ENCODE measurements at places on chromosomes 1 and 21.
A peak's percentile ranks its signal among the peaks of the same experiment; 100 is the strongest.

DNA sequence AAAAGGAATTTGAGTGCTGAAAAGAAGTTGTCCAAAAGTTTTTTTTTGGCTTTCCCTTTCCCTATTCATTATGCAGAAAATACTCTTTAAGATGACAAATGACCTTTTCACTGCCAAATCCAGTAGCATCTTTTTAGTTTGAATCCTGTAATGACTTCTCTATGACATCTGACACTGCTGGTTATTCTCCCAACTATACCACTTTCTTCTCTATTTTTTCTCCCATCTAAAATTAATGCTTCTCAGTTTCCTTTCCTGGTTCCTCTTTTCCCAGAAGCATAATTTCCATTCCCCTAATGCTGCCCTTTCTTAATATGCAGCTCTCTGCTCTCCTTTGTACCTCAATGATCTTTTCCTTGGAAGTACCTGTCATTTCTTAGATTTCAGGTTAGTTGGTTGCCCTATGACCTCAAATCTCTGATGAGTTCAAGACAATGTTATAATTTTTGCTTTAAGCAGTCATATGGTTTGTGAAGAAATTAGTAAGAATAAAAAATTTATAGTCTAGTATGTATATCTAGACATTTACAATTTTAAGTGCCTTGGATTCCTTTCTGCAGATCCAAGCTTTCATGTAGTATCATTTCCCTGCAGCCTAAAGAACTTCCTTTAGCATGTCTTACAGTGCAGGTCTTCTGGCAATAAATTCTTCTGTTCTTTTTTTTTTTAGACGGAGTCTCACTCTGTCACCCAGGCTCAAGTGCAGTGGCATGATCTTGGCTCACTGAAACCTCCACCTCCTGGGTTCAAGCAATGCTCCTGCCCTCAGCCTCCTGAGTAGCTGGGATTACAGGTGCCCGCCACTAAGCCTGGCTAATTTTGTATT lies 150.8 kb downstream of the CDC42BPA start:
- DNase-seq, result no peak

DNA sequence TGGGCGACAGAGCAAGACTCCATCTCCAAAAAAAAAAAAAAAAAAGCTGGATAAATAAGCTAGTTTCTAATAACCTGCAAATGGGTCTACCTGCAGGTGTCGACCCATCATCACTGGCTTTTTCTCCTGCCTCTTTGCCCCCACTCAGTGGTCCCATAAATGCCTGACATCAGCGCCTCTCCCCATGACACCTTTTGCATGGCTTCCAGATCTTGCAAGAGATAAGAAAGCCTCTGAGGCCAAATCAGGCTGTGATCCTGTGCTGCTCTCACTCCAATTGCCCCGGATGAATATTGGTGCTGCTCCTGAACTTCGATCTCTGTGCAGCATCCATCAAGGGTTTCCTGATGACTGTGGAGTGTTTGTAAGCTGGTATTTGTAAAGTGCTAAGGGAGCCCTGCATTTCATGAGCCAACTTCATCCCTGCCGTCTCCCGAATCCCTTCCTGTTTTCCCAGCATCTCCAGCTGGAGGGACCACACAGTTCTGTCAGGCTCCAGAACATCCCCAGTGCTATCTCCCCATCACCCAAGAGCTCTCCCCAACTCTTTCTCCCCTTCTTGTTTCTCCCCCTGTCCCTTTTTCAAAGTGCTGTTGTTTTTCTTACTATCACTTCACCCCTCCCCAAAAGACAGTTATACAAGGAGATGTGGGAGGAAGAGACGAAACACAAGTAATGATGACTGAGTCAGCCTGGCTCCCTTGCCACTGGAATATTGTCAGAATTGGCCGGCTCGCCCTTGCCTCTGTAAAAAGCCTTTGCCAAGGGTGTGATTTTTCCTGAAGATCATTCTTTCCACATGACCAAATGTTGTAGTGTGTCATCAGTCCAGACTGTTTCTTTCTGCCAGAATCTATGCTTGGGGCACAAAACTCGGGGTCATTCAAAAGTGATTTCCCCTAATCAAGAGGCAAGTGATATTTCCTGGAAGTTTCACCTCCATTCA lies 2.8 kb upstream of the EFHD2 start:
- no peak for DNase-seq

DNA sequence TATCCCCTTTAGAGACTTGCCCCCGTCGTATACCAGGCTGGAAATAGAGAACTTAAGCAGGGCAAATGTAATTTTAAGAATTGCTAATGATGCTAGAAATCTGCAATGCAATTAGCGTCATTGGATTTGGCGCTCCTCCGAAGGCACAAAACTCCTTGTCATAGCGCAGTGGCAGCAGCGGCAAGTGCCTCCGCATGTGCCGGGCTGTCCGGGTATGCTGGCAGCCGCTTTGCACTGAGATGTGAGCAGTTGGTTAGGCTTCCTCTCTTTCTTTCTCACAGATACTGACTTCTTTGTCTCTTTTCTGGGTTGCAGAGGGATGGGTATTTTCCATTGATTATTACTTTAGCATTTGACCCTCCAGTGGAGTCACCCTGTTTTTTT lies 193.4 kb upstream of the LMO4 start:
- DNase-seq, result no peak

GRCh38 chr1:203704120-203704519 lies 60.9 kb upstream of the LAX1 start:
- DNase-seq, result no peak

DNA sequence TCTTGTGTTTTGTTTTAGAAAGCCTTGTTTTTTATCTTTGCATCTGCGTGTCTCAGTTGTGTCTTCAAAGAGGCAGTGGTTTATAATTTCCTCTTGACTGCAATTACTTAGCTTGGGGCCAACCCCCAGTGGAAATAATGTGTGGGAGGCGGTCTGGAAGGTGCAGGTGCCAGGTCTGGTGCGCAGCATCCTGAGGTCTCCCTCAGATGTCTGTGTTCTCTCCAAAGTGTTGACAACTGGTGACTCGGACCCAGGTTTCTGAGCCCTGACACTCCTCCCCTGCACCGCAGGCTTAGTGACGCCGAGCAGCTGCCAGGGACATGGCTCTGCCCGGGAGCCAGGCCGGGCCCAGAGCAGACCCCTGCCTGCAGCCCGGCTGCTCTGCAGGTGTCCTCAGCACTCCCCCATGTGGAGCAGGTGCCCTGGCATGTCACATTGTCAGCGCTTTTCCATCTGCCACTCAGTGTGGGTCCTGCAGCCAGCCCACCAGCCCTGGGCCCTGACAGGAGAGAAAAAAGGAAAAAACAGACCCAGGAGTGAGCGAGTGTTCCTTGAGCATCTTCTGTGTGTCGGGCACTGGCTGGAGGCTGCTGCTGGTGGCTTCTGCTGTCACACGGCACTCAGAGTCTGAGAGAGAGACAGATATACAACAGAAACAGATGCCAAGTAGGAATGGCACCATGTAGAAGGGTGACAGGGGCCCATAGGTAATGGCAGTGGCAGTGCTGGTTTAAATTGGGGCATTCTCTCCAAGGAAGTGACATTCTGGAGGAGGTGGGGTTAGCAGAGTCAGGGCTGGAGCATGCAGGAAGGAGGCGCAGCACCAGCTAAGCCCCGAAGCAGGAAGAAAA lies 24.8 kb upstream of the SELENON start:
- DNase-seq, result peak; percentile 87

GRCh38 chr1:200436436-200436835 lies 26.6 kb upstream of the ZNF281 start:
- DNase-seq, result no peak

GRCh38 chr1:56526571-56527174 lies 52.7 kb downstream of the PLPP3 start:
- DNase-seq, result peak; percentile 3

DNA sequence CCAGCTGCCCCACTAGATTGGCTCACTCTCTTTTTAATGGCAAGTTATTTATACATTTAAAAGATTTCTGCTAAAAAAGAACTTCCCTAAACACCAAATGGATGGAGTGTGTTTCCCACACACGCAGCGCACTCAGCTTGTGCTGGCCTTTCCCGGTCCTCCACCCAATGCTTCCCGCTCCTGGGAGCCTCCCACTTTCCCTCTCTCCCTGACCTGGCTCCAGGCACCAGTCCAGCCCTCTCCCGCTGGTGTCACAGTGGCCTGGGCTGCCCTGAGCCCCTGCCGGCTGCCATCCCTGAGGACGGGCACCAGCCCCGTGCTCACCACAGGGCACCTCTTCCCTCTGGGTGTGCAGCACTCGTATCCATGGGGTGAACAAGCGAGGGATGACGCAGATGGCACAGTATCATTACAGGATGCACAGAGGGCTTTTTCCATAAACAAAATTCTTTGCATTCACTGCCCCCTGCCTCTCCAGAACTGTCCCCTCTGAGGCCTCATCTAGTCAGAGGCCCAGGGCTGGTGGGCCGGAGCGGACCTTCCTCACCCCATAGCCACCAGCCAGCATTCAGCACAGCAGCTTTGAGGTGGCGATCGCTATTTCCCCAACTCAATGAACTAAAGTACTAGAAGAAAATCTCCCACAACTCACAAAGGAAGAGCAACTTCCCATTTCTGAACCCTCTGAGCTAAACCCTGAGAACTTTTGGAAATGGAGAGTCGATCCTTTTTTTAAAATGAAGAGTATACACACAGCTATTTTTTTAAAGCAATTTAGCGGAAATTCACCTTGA lies 68.5 kb downstream of the SLC37A1 start:
- DNase-seq, result no peak

- DNase-seq, result no peak
These were observed 79.8 kb downstream of the AJAP1 start for GRCh38 chr1:4734219-4734618.

DNA sequence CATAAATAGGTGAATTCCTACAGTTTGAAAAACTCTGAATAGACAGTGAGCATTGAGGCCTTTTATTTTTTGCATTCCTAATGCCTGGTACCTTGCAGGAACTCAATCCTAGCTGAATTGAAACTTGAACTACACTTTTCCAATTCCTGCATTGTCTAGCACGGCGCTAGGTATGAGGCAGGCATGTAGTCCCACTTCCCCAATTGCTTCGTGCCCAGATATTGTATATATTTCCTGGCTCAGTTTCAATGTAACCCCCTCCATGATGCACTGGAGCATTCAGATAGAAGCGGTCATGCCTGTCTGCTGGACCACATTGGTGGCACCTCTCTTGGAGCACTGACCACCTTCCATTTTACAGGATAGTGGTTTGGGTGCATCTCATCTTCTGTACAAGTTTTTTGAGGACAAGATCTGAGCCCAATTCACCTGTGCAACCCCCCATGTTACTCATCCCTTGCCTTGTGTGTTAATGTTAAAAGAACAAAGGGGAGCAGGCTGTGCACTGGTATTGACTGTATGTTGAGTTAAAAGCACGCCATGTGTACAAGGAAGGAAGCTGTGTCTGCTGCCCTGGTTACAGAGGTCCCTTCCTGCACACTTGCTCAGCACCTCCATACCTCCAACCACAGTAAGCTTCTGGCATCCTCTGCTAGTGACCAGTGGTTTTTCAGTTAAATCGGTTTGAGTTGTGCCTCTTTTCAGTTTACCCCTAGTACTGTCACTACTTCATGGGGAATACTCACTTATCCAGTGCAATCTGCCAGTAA lies 10.0 kb upstream of the RAB7B start:
- no peak for DNase-seq

DNA sequence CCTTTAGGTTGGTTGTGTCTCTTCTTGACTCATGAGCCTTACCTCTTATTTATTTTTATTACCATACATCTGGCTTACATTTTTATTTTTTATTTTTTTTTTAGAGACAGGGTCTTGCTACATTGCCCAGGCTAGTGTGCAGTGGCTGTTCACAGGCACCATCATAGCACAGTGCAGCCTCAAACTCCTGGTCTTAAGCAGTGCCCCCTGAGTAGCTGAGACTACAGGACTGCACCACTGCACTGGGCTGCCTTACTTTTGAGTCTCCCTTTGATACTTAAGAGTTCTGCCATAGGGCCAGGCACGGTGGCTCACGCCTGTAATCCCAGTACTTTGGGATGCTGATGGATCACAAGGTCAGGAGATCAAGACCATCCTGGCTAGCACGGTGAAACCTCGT lies 76.4 kb upstream of the MACF1 start:
- no peak for DNase-seq

- DNase-seq, result no peak
These were observed 49.7 kb downstream of the SIPA1L2 start for GRCh38 chr1:232579958-232580941.

GRCh38 chr21:41745026-41745820 lies 21.6 kb downstream of the RIPK4 start:
- no peak for DNase-seq
